Retina (tissue), 1 donor: ENCODE measurements at places on chromosomes 13 and 19.

GRCh38 chr19:49985871-49986270, 24.9 kb upstream of the SIGLEC11 start:
- DNase-seq = no peak

DNA sequence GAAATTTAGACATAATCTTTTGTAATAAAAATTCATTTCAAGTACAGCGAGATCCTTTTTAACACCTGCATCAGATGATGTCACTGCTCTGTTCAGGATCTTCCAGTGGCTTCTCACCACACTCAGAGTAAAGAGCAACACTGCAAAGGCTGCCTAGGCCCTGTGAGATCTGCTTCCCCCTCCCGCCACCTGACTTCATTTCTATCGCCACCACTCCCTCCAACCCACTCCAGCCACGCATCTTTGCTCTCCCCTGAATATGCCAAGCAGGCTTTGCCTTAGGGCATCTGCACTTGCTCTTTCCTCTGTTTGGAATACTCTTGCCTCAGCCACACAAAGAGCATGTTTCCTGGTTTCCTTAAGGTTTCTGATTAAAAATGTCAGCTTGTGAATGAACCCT, 58.3 kb downstream of the MBNL2 start:
- no peak for DNase-seq

GRCh38 chr19:48806818-48807589, 3.8 kb downstream of the BCAT2 start:
- DNase-seq = peak; percentile 72

GRCh38 chr13:42794577-42795275, 13.3 kb downstream of the FAM216B start:
- no peak for DNase-seq

DNA sequence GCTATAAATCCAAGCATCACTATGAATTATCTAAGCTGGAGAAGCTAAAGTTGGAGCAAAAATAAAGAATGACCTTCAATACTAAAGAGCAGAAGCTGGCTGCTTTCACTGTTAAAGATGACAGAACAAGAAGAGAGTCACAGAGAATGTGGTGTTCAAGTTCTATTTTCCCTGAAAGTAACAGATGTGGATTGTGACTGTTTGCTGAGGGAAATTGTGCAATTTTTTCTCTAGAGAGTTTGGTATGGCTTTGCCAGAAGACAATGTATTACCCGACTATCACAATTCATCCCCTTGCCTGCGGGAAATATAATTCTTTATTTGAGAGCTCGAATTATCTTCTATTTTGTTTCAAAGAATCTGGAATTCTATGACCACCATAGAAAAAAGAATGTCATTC, 83.1 kb downstream of the TNFSF13B start:
- DNase-seq = no peak

DNA sequence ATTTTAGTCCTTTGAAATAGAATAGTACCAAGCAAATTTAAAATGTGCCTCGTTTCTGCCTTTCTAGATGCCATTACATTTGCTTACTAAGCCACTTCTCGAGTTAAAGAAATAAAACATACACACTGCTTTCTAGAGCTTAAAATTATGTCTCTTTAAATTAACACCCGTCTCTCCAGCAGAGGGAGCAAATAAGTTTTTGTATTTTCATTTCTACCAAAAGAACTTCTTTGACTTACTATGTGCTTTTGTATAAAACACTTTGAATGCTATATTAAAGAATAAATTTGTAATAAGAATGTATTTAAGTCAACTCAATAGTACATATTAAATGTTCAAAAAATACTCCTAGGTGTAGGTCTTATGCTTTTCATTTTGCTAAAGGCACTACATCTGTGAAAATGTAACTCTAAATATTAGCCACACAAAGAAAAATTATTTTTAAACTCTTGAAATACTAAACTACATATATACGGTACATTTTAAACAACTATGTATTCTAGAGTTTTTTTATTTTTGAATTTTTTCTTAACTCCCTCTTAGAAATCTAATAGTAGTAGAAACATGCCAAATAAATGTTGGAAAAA, 269.3 kb upstream of the MIR17HG start:
- no peak for DNase-seq

GRCh38 chr19:15403151-15403531, 15.6 kb downstream of the AKAP8L start:
- DNase-seq = no peak

DNA sequence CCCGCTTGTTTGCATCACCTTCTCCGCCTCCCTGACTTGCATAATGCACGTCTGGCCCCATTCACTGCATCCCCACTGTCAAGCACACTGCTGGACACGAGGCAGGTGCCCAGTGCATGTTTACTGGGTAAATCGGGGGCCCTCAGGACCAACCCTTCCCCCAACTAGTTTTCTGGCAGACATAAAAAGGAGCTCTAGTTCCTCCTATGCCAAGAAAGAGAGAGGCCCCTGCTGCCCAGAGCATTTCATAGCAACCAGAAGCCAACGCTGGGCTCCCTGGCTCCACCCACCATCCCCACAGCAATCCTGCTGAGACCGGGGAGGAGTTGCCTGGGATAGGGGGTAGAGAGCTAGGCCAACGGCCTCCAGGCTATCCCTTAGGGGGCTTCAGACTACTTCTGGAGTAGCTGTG, 23.2 kb downstream of the ANKRD27 start:
- DNase-seq = peak; percentile 57

DNA sequence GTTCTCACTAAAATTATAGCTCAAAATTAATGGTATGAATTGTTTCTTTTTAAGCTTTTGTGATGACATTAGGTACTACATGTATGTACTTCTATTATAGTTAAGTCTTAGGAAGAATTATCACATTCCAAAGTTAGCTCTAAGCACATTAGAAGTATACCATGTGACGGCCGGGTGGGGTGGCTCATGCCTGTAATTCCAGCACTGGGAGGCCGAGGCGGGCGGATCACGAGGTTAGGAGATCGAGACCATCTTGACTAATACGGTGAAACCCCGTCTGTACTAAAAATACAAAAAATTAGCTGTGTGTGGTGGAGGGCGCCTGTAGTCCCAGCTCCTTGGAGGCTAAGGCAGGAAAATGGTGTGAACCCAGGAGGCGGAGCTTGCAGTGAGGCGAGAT, 1265.1 kb upstream of the SPRY2 start:
- DNase-seq = no peak

GRCh38 chr13:99997702-99998214, 16.2 kb downstream of the ZIC2 start:
- DNase-seq = no peak

DNA sequence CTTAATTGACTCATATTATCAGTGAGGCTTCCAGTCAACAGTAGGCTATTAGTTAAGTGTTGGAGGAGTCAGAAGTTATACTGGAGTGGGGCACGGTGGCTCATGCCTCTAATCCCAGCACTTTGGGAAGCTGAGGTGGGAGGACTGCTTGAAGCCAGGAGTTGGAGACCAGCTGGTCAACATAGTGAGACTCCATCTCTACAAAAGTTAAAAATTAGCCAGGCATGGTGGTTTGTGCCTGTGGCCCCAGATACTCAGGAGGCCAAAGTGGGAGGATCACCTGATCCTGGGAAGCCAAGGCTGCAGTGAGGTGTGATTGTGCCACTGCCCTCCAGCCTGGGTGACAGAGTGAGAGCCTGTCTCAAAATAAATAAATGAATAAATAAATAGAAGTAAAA, 53.2 kb downstream of the COMP start:
- no peak for DNase-seq
